ENCODE measurements at places on chromosomes 3 and 15. TPM values are rescaled to one million over a fixed set of nuclear protein-coding genes. Genes with fewer than 3 reads are reported as not detected.
A peak's percentile ranks its signal among the peaks of the same experiment; 100 is the strongest.

DNA sequence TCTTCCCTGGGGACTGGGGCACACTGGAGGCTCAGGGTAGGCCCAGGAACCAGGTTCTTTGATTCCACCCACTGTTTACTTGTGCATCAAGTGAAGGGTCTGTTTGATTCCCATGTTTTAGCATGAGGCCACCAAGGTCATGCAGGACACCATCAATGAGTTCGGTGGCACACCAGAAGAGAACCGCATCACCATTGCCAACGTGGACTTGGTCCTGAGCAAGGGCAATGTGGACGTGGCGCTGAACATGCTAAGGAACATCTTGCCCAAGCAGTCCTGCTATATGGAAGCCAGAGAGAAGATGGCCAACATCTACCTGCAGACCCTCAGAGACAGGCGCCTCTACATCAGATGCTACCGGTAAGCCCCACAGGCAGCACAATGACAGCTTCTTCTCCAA, 21.5 kb downstream of the TTC21A start:
- no peak for DNase-seq

ITGB5 gene
- total RNA-seq, result 17.3 TPM

- DNase-seq, result no peak
Observed at GRCh38 chr3:151916781-151917180, 43.3 kb downstream of the SUCNR1 start.

- no peak for DNase-seq
Observed at GRCh38 chr3:187739094-187739560, 6.1 kb downstream of the BCL6 start.

DNA sequence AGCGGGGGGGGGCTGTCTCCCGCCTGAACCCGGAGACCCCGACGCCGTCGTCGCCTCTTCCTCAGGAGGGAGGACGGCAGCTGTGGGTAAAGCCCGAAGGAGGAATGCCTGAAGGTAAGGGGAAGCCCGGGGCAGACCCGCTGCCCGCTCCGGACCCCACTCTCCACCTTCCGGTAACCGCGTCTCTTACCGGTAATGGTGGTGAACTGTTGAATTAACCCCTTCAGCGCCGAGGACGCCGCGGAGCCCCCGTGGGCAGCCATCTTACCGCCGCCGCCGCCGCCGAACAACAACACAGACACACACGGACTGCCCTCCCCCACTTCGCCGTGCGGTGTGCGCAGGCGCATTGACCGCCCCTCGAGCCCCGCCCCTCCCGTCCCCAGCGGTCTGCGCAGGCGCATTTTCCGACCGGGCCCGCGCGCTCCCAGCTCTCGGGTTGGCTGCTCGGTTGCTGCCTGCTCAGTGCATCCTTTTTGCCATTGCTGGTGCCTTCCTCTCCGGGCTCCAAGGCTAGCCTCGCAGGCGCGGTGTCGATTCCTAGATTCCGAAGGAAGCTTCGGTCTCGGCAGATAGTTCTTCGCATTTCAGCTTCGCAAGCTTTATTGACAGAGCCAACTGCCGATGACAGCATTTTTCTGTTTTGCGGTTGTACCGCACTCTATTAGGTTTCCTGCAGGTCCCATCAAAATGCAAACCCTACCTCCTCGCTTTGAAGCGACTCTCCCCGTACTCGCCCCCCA, at the start of gene UBXN7:
UBXN7 (minus strand) TSS at position 291 of the 743 bp plus-strand sequence; CDS start at position 263, 28 bp downstream.
- DNase-seq, result peak; percentile 100

SMAD6 gene
- 14.2 TPM for total RNA-seq

- DNase-seq, result no peak
Observed at GRCh38 chr15:81229586-81229985, 32.9 kb downstream of the IL16 start.

SCN5A gene
- 0.27 TPM for total RNA-seq

CHL1 gene
- total RNA-seq, result not detected

SCN11A gene
- not detected for total RNA-seq

GRCh38 chr15:45523166-45523460, 558 bp upstream of the SLC30A4 start:
- no peak for DNase-seq

SPTBN5 gene
- 0.02 TPM for total RNA-seq

DUOX2 gene
- 0.02 TPM for total RNA-seq

- DNase-seq, result no peak
Observed at GRCh38 chr3:184907681-184908649, 96.0 kb downstream of the VPS8 start.

DNA sequence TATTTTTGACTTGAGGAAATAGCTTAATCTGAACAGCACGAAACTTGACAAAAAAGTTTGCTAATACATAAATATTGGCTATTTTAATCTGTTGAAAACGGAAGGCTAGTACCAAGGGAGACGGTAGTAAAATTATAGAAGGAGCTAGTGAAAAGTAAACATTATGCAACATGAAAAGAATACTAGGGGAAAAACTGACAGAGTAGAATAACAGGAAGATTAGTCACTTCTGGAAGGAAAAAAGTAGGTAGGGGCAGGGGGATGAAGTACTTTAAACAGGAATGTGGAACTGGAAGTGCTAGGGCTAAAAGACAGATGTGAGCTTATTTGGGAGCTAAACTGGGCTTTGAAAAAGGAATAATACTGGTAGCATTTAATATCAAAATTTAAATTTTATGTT, 60.1 kb downstream of the MBNL1 start:
- DNase-seq, result no peak

GRCh38 chr3:174110761-174111160, 713.2 kb downstream of the NLGN1 start:
- DNase-seq, result no peak

- DNase-seq, result no peak
Observed at GRCh38 chr3:9201955-9202354, 47.5 kb downstream of the SRGAP3 start.
